ENCODE measurements at places on chromosomes 6 and 20.

GRCh38 chr6:113146878-113147277, 710.3 kb upstream of the MARCKS start:
- DNase-seq: no peak

GRCh38 chr6:158410784-158411183, 98.5 kb downstream of the TULP4 start:
- no peak for DNase-seq

- DNase-seq: peak; percentile 25
These were observed 16.7 kb upstream of the TBC1D20 start for GRCh38 chr20:478949-479429.

DNA sequence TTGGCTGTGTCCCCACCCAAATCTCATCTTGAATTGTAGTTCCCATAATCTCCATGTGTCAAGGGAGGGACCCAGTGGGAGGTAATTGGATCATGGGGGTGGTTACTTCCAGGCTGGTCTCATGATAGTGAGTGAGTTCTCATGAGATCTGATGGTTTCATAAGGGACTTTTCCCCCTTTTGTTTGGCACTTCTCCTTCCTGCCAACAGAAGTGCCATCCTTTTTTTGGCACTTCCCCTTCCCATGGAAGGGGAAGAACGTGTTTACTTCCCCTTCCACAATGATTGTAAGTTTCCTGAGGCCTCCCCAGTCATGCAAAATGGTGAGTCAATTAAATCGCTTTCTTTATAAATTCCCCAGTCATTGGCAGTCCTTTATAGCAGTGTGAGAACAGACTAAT, 18.0 kb upstream of the PI3 start:
- DNase-seq: no peak
